ENCODE measurements at places on chromosomes 6 and 20. TPM values are rescaled to one million over a fixed set of nuclear protein-coding genes. Genes with fewer than 3 reads are reported as not detected.

- no peaks in the 10 kb centered on the region for H3K27me3 ChIP-seq
- H3K4me1 ChIP-seq, result peaks cover 2% of the 10 kb centered on the region
- H3K27ac ChIP-seq, result no peak overlapping the region
- H3K4me3 ChIP-seq, result no peak overlapping the region
- H3K36me3 ChIP-seq, result peaks cover 13% of the 10 kb centered on the region
These were observed 17.5 kb downstream of the LAMA5 start for GRCh38 chr20:62349556-62350097.

GRCh38 chr6:109477725-109478124, 5.3 kb downstream of the ZBTB24 start:
- peak overlapping the region; percentile 83 for H3K27ac ChIP-seq
- H3K27me3 ChIP-seq, result no peaks in the 10 kb centered on the region

DNA sequence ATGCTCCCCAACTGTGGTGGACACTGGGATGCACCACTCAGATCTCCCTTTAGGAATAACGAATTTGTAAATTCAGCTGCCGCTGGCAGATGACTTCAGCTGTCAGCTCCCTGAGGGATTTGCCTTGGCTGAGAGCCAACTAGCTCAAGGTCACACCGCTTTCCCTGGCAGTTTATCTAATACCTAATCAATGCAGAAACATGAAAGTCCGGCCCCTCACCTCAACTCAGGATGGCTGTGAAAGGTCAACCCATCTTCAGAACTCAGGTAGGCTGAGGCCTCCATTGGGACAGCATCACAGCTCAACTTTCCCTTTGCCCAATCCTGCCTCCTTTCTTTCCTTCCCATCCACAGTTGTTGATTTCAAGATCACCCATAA, 22.8 kb upstream of the SCGN start:
- DNase-seq, result no peak
- no peak overlapping the region for H3K4me3 ChIP-seq
- no peak overlapping the region for H3K27ac ChIP-seq
- H3K4me1 ChIP-seq, result no peaks in the 10 kb centered on the region
- no peaks in the 10 kb centered on the region for H3K36me3 ChIP-seq

GRCh38 chr6:25446830-25447569, 167.8 kb downstream of the CARMIL1 start:
- H3K4me3 ChIP-seq, result no peak overlapping the region
- DNase-seq, result no peak
- H3K36me3 ChIP-seq, result peaks cover 15% of the 10 kb centered on the region
- peak overlapping the region; percentile 10 for H3K27ac ChIP-seq
- H3K4me1 ChIP-seq, result peaks cover 28% of the 10 kb centered on the region

LTB gene
- 155 TPM for total RNA-seq

C6orf163 gene
- 5.7 TPM for total RNA-seq

DNA sequence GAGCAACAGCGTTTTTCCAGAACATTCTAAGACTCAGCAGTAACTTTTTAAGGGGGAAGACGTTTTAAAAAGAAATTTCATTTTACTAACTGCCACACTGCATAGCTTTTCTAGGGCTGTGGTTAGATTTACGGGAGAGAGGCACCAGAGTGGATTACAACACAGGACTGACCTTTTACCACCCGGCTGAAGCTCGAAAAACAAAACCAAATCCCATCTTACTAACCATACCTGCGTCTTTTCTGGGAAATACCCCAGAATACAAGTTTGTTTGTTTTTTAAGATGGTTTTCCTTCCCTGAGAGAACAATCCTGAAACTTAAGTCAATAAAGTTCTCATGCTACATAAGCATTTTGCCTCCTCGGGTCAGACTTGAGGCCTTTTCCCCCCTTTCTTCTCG, 209.3 kb upstream of the SOX4 start:
- no peak overlapping the region for H3K4me3 ChIP-seq
- H3K4me1 ChIP-seq, result no peaks in the 10 kb centered on the region
- no peaks in the 10 kb centered on the region for H3K36me3 ChIP-seq
- H3K27me3 ChIP-seq, result no peaks in the 10 kb centered on the region
- no peak overlapping the region for H3K27ac ChIP-seq

DNA sequence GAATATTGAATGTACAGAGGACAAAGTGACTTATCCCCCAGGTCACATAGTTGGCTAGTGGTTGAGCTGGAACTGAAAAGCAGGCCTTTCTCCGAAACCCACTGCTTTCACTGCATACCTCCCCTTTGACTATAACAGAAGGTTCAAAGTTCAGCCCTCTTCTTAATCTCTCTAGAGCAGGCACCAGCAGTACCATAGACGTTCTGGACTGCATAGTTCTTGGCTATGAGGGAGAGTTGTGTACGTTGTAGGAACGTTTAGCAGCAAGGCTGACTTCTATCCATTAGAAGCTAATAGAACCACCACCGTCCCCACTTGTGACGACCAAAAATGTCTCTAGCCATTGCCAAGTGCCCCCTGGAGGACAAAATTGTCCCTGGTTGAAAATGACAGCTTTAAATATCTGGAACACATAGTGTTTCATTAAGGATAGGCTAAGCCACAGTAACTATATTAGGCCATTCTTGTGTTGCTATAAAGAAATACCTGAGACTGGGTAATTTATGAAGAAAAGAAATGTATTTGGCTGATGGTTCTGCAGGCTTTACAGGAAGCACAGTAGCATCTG, 123.8 kb upstream of the MTHFD1L start:
- H3K27me3 ChIP-seq, result no peaks in the 10 kb centered on the region
- H3K4me3 ChIP-seq, result no peak overlapping the region
- peaks cover 57% of the 10 kb centered on the region for H3K36me3 ChIP-seq
- peak overlapping the region; percentile 57 for H3K27ac ChIP-seq

Data from activated B cell treated with CpG ODN at 0.5 μM for 24 hours (primary cell).